ENCODE measurements at places on chromosomes 2 and 18.

- DNase-seq: no peak
These were observed 26.8 kb downstream of the MAPK4 start for GRCh38 chr18:50586710-50587109.

GRCh38 chr2:60500861-60501260 is 52.6 kb downstream of the BCL11A start:
- DNase-seq: no peak

GRCh38 chr2:122136056-122136455 is 380.6 kb downstream of the TSN start:
- no peak for DNase-seq

DNA sequence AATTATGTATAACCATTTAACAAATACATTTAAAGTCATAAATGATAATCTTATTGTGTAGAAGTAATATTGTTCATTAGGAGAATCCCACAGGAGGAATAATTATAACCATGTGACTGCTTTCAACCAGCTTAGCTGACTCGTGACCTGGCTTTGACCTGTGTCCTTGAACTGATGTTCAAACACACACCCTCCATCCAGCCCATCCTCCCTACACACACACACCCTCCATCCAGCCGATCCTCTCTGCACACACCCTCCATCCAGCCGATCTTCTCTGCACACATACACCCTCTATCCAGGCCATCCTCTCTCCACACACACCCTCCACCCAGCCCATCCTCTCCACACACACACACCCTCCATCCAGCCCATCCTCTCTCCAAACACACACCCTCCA is 83.5 kb downstream of the EIPR1 start:
- no peak for DNase-seq

DNA sequence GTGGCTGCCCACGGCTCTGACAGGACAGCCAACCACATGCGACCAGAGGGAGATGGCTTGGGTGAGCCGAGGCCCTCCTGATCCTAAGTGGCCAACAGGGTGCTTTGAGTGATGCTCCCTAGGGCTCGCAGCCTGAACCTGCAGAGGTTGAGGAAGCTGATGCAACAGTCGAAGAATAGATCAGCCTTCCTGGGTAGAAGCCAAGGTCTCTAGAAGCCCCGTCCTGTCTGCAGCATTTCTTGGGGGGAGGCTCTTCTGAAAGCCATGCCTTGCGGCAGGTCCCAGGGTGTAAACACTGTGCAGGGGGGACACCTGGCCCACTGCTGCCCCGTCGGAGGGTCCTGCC is 136.4 kb downstream of the HDAC4 start:
- peak; percentile 58 for DNase-seq

GRCh38 chr2:100247256-100248043 is 74.9 kb downstream of the LONRF2 start:
- no peak for DNase-seq

- DNase-seq: no peak
These were observed 510.1 kb downstream of the TDRD15 start for GRCh38 chr2:21633911-21634310.

DNA sequence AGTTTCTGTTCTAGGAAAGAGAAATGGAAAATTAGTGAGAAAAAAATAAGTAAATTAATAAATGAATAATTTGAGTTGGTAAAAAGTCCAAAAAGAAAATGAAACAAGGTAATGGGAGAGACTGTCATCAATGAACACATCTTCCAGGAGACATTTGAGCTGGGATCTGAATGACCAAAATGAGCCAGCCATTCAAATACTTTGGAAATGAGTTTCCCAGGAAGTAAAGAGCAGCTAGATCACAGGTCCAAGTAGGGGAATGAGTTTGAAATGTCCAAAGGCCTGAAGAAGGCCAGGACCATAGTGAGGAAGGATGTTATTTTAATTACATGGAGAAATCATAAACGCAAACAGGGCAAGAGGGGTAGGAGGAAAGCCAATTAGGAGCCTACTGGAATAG is 6.6 kb upstream of the DNAH7 start:
- DNase-seq: no peak

DNA sequence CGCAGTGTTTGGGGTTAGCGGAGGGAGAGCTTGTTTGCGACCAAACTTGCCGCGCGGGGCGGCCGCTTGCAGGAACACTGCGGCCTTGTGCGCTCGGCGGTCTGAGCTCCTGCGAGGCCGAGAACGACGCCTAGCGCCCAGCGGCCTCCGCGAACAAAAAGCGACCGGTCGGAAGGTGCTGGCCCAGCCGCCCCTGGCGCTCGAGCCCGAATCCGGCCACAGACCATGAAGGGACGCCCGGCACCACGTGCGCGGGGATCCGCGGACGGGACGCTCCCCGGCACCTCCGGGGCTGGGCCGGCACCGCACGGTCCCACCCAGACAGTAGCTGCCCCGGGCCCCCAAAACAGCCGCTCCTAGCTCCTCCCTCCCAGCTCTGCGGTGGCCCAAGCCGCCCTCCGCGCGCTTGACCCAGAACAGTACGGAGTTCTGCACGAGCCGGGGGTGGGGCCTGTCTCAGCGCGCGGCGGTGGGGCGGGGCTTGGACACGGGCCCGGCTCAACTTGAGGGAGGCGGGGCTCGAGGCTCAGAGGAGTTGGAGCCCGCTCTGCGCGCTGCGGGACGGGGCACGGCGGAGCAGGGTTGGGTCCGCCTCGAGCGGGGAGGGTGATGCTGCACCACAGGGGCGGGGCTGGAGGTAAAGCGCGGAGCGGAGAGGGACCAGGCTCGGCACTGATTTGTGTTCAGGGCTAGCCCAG is 664 bp upstream of the IMPA2 start:
- DNase-seq: peak; percentile 83

DNA sequence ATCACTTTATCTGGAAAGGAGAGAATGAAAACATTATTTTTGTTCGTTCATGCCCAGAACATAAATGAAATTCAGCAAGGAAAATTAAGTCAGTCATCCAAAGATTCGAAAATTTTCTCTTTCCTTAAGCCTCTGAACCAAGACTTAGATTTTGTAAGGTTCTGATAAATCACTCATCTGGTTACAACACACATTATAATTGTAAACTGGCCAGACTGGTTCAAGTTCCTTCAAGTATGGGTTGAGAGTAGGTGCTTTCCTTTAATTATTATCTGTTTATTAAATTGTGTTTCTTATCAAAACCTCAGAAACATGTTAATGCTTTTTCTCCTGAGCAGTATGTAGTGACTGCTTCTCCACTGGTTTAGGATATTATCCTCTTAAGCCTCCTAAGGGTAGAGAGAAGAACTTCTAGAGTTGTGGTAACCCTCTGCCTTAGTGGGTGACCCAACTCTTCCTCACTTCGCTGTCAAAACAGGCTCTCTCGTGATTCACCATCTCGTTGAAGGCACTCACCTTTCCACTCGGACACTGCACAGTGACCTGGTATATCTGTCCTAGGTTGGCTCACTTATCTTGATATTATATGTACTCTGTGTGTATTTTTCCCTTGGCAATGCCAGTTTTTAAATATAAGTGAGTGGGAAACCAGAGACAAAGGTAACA is 325.9 kb downstream of the PAX3 start:
- DNase-seq: no peak
